Kidney glomerular epithelial cell (primary cell): ENCODE measurements at places on chromosomes 6 and 20.

DNA sequence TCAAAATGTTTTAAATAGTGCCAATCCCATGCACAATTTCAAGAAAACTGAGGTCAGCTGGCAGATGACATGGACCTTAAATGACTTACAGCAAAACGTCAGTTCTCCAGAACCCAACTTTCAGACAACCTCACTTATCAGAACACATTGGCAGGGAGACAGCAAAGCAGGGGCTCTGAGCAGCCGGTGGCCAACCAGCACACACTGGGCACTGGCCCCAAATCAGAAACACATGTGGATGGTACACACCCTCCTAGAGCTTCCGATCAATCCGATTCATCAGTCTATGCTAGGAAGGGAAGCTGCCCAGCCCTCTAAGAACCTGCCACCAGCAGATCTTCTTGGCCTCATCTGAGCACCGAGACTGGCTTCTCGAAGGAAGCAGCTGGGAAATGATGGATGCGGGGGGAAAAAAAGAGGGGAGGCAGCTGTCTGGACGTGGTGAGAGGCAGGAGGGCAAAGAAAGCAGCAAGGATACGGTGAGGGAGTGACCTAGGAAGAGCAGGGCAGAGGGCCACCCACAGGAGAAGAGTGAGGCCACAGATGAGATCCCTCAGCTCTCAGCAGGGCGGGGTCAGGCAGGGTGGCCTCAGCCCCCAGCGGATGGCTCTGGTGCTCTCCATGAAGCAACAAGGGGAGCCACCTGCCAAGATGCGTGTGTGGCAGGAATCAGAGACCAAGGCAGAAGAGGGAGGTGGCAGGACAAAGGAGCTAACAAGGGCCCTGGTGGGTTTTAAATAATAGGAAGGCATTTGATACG lies 32.9 kb downstream of the TAF4 start:
- DNase-seq = no peak

DNA sequence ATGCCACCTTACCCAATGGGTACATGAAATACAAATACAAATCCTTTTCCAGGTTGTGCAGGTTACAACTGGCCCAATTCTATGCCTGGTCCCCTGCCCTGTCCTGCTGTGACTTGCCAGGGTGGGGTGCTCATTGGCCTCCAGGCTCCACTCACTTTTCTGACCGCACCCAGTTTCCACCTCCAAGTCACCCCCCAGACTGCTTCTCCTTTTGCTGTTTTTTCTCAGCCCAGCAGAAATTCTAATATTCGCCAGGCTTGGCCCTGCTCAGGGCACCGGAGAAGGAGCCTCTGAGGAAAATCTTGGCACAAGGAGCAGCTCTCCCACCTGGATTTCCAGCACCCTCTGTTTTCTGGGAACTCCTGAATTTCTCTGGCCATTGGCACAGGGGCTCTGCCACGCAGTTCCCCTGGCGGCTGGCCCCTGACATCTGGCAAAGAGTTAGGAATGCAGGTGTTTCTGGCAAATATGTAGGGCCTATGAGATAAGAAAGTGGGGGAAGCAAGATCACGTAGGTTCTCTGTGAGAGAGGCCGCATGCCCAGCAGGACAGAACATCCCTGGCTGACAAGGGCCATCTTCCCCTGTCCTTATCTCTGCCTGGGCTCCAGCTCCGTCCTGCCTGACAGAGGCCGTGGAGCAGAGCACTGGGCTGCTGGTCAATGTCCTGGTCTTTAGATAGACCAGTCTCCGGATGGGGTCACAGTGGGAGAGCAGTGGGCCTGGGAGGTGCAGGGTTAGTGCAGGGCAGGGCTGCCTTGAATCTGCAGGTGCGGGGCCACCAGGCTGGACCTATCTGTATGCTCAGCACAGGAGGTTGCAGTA lies 2.9 kb upstream of the RAET1E start:
- DNase-seq = no peak

- DNase-seq = no peak
Measured at GRCh38 chr20:19969106-19969505, 48.1 kb upstream of the NAA20 start.

- DNase-seq = peak; percentile 19
Measured at GRCh38 chr6:137290601-137291261, 71.5 kb upstream of the IFNGR1 start.

- no peak for DNase-seq
Measured at GRCh38 chr6:116533233-116533957, 12.1 kb downstream of the TRAPPC3L start.

DNA sequence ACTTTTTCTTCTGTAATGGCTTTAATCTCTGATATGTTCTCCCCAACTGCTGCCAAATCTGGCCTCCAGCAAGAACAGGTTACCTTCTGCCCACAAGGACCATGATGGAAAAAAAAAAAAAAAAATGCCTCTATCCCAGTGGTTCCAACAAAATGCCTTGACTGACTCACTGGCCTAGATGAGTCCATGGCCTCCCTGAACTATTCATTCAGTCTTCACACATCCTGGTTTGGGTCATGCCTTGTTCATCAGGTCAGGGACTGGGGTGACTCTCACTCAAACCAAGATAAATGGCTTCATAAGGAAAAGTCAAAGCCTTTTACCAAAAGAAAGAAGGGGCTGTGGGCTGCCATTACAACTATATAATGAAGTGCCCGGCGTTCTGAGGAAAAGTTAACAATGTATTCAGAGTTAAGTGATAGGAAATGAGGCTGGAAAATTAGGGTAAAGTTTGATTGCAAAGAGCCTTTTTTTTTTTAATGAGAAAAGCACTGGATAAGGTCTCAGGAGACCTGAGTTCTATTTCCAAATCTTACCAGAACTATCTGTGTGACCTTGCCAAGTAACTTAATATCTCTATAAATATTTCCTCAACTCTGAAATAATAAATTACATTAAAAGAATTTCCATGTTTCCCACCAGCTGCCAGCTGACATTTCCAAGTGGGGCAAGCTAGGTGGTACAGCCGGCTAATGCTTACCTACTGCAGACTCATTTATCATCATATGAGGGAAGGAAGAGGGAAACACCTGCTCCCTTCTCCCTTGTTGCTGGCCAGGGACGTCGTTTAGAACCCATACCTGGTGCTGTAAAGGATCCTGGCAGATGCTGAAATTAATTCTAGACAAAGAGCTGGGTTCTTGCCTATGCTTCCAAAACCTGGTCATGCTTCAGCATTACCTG lies 380.0 kb upstream of the MARCKS start:
- DNase-seq = peak; percentile 27

DNA sequence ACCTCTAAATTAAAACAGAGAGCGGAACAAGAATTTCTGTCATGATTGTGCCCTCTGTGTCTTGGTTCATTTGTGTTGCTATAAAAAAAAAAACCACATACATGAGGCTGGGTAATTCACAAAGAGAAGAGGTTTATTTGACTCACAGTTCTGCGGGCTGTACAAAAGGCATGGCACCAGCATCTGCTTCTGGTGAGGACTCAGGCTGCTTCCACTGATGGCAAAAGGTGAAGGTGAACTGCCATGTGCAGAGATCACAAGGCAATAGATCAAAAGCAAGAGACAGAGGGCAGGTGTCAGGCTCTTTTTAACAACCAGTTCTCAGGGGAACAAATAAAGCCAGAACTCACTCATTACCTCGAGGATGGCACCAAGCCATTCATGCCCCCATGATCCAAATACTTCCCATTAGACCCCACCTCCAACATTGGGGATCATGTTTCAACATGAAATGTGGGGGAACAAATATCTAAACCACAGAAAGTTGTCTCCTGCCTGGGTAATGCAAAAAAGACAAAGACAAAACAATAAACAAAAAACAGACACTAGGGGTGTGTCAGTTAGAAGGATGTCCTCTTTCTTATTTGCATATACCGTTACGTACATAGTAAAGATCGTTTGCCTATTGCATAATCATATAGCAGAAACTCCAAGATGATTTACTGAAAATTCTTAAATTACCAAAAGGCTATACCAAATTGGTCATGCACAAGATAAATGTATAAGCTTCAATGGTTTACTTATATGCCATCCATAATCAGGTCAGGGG lies 17.0 kb downstream of the SERPINB9 start:
- no peak for DNase-seq

- DNase-seq = no peak
Measured at GRCh38 chr6:34350137-34350933, 42.1 kb downstream of the NUDT3 start.
